ENCODE measurements at places on chromosomes 16 and 17. TPM values are rescaled to one million over a fixed set of nuclear protein-coding genes. Genes with fewer than 3 reads are reported as not detected.

GRCh38 chr16:27983244-27983643, 80.3 kb downstream of the GSG1L start:
- DNase-seq: no peak

DNA sequence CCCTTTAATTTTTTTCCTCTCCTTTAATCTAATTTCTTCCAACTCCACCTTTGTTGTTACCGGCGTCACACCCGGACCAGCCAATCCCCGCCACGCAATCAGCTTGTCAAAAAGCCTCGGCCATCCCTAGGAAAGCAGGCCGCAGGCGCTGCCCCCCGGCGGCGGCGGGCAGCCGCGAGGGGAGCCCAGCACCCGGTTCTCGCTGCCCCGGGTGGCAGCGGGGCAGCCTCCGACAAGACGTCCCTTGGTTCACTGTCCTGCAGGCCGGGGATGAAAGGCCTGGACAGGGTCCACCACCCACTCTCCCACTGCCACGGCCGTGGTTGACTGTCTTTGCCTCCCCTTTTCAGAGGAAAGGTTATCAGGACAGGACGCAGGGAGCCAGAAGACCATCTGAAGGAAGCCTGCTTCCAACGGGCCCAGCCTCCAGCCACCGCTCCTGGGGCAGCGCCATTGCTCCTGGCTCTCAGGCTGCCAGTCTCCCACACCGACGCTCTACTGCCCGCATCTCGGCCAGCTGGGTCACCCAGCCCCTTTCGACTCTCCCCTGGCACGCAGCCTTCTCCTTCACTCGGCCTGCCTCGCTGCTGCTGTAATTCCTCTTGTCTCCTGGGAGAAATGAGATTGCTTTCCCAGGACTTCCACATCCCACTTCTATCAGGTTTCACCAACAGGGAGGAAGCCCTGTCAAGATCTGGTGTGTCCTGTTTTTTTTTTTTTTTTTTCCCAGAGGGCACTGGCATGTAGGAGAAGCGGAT, 2.8 kb upstream of the UBTF start:
- peak; percentile 55 for DNase-seq

- no peak for DNase-seq
Observed at GRCh38 chr16:25613931-25614330, 77.8 kb upstream of the HS3ST4 start.

GRCh38 chr16:1474082-1474795, 589 bp downstream of the CLCN7 start:
- no peak for DNase-seq

DNA sequence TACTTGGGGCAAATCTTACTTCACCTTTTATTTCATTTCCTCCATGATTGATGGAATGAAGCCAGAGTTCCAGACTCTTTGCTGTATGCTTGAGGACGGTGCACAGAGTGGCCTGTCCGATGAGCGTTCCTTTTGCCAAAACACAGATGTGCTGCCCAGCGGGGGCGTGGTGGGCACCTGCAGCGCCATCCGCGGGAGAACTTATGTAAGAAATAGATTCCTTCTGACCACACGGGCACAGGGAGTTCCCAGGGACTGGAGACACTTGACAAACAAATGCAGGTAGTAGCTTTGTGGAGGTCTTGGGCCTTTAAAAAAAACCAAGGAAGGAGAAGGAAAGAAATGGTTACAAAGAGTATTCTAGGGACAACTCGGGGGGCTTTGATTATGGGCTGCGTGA, 30.6 kb downstream of the CRAMP1 start:
- DNase-seq: no peak

DNA sequence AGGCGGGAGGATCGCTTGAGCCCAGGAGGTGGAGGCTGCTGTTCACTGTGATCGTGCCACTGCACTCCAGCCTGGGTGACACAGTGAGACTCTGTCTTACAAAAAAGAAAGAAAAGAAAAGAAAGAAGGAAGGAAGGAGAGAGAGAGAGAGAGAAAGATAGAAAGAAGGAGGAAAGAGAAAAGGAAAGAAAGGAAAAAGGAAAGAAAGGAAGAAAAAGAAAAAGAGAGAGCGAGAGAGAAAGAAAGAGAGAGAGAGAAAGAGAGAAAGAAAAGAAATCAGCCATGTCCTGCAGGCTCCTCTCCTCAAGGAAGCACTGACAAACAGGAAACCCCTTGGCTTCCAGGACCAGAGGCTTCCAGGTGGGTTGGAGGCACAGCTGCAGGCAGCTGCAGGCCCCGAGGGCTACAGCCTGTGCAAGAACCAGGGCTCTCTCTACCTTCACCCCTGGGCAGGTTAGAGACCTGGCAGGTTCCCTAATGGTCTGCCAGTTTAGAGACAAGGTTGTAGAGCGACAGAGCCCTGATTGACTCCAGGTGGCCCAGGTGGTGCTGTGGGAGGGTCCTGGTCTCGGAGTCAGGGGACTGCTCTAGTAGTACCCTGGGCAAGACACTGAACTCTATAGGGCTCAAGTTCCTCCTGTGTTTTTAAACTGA, 53.8 kb downstream of the PECAM1 start:
- no peak for DNase-seq

The KCNJ16 gene
- 0.03 TPM for total RNA-seq

The ITFG1 gene
- 121 TPM for total RNA-seq

The CBLN1 gene
- 0.08 TPM for total RNA-seq
